Left ventricle myocardium superior (tissue), 1 donor: ENCODE measurements at places on chromosomes 1 and 21.
A peak's percentile ranks its signal among the peaks of the same experiment; 100 is the strongest.

- DNase-seq = peak; percentile 87
Measured at GRCh38 chr1:99969729-99970621, at the start of gene SLC35A3. Gene SLC35A3, plus strand, starts transcription at chr1:99969996. Its CDS starts 23,559 bp downstream, at chr1:99993555.

DNA sequence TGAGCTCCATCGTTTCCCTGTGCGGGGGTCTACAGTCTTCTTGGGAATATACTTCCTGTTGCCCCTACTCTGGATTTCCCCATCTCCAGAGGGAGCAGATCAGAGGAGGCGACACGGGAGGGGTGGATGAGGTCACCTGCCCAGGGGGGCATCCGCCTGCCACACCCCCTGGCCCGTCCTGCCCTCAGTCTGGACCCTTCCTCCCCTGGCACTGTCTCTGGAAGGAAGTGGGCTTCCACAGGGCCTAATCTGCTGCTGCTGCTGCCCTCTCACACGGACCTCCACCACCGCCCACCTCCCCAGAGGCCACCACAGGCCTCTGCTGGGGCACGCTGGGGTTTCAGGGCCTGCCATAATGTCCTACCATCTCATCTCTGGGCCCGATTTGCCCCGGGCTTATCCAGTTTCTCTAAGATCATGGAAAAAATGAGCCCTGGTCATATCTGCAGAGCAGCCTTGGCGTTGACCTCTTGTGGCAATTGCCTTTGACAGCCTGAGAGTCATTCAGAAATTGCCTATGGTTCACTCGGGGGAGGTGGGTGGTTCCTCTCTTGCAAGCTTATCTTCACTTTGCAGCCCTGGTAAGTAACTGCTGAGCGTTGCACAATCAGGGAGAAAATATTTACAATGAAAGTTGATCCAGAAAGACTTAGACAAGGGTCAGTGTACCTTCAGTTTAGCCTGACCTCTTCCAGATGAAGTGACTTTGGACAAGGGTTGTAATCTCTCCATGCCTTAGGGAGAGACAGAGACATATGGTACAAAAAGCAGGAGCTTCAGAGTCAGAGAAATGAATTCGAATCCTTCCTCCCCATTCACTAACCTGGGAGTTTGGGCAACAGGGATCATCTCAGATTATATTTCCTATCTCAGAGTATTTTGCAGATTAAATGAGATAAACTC, 252.4 kb downstream of the TOMM20 start:
- DNase-seq = no peak

DNA sequence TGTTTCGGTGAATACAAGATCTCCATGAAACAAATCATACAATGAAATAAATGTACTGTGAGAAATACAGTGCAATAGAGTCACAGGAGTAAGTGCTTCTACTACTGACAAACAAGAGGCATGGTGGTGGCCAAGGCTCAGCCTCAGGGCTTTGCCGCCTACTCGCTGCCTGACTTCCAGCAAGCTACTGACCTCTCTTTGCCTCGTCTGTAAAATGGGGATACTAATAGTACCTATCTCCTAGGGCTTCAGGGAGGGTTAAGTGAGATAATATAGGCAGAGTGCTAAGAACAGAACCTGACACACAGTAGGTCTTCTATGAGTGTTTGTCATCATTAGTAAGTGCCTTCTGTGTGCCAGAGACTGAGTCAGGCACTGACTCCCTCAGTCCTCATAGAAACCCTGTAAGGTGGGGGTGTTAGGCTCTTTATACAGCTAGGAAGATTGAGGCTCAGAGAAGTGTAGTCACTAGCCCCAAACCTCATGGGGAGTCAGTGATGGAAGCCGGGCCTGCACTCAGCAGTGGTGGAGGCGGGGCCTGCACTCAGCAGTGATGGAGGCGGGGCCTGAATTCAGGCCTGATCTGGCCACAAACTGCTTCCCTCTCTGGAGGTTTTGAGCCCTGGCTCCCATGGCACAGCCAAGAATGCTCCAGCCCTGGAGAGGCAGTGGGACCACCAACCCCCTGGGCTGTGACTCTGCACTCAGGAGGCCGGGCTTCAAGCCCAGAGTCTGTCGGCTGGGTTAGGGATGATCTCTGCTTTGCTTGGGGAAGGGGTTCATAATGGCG, 6.8 kb downstream of the BSND start:
- DNase-seq = no peak

DNA sequence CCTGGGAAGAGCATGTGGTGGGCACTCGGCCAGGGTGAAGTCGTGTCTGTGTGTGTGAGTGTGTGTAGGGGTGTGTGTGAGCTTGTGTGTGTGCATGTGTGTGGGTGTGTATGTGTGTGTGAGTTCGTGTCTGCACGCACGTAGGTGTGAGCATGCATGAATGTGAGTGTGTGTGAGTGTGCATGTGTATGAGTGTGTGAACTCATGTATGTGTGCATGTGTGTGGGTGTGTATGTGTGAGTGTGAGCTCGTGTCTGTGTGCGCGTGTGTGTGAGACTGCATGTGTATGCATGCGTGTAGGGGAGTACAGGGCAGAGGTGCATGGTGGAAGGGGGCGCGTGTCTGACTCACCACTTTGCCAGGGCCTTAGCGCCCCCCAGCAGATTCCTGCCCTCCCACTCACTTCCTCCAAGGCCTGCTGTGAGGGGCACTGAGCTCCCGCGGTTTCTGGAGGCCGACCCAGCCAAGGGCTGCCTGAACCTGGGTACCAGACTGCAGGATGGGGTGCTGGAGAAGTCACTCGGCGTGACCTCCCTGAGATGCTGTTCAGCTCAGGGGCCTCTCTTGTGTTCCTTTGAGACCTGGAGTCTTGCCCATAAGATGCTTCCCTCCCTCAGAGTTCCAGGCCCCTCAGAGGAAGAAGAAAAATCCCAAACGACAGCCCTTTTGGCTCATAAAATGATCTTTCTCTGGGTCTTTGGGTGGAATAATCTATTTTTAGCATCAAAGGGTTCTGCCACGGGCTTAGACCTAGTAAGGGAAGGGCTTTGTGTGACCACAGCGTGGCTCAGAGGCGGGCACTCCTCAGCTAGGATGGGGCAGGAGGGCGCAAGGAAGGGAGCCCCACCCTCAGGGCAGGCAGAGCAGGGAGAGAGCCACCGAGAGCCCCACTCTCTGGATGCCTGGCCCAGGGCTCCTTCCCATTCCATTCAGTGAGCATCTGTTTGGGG, 41.1 kb upstream of the RUNX3 start:
- DNase-seq = no peak

- peak; percentile 57 for DNase-seq
Measured at GRCh38 chr1:13965770-13966398, 265.9 kb downstream of the PRDM2 start.

GRCh38 chr1:27341525-27342252, at the start of gene SYTL1:
Gene SYTL1, plus strand, starts transcription at chr1:27342022. Its CDS starts 3,313 bp downstream, at chr1:27345335.
- no peak for DNase-seq
